Coronary artery (tissue), 2 donors: ENCODE measurements at places on chromosomes 2 and 18.

DNA sequence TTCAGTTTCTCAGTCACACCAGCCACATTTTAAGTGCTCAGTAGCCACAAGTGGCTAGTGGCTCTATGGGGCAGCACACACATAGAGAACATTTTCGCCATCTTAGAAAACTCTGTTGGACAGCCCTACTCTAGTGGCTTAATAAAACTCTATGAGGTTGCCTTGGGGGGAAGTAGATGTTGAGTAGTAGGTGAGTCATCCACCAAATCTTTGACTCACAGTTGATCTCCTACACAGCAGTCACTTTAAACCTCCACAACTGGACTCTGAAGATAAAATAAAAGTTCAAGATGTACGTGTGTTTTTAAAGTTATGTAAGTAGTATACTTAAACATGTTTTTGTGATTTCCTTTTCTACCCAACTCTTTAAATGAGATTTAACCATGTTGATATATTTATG, 379.0 kb downstream of the SETBP1 start:
- no peak for DNase-seq

DNA sequence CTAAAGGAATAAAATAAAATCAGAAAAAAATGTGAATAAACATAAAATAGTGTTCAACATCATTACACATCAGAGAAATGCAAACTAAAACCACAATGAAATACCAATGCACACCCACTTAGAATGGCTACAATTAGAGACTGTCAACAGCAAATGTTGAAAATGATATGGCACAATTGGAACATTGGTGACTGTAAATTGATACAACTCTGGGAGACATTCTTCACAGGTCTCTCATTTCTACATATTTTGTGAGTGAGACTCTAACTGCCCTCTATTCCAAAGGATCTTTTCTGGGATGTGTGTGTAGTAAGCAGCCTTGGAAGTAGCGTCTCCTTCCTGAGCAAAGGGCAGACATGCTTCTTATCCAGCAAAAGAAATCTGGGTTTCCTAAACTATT, 323.0 kb downstream of the FBXO15 start:
- DNase-seq: no peak

DNA sequence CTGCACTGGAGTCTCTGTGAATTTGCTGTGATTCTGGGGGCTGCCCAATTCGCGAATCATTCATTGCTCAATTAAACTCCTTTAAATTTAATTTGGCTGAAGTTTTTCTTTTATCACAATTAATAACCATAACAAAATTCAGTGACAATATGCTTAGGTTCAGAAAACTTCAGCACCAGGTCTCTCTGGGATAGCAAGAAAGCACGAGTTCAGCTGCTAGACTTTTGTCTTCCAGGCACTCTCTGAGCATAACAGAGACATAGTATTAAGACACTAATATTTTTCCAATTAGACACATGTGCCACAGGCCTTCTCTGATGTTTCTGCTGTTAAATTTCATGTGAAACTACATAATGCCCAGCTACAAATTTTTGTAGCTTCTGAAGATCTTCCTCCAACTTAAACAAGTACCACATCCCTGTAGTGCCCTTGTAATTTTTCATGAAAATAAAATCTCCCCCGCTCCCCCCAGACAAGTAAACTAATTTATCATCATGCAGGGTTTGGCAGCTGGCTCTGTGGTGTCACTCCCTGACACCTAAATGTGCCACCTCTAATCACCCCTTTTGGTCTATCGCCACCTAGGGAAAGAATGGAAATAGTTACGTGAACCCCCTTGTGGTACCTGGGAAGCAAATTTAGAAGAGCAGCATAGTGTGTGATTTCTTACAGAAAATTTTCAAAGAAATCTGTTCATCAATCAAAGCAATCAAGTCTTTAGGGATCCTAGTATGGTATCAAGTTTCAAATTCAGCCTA, 94.1 kb downstream of the CSRNP3 start:
- DNase-seq: no peak

- no peak for DNase-seq
Measured at GRCh38 chr2:142445551-142446072, 314.8 kb upstream of the LRP1B start.

DNA sequence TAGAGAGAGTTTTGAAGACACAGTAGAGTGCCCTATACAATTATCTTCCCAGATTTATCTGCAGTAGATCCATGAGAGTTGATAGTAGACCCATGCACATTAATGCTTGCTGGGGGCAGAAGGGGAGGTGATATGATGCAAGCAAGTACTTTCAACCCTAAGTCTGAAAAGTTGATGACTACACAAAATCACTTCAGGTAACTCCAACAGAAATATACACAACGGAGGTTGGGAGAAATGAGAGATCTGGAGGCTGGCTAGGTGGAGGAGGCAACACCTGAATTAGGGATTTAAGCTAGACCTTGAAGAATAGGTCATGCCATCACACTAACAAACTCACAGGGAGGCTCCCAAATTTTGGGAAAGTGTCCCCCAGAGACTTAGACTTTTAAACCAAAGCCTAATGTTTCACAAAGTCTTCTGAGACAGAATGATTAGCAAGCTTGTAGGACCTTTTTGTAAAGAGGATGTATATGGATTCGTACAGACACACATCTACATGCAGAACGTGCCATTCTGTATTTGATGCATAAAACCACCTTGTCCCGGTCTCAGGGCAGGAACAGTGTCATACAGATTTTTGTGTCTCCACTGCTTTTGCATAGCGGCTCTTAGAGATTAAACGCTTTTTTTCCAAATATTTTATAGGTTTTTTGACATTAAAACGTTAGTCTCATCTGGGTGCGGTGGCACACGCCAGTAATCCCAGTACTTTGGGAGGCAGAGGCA, 937 bp upstream of the STAMBP start:
- DNase-seq: no peak

- no peak for DNase-seq
Measured at GRCh38 chr2:40820319-40820718, 368.4 kb upstream of the SLC8A1 start.

DNA sequence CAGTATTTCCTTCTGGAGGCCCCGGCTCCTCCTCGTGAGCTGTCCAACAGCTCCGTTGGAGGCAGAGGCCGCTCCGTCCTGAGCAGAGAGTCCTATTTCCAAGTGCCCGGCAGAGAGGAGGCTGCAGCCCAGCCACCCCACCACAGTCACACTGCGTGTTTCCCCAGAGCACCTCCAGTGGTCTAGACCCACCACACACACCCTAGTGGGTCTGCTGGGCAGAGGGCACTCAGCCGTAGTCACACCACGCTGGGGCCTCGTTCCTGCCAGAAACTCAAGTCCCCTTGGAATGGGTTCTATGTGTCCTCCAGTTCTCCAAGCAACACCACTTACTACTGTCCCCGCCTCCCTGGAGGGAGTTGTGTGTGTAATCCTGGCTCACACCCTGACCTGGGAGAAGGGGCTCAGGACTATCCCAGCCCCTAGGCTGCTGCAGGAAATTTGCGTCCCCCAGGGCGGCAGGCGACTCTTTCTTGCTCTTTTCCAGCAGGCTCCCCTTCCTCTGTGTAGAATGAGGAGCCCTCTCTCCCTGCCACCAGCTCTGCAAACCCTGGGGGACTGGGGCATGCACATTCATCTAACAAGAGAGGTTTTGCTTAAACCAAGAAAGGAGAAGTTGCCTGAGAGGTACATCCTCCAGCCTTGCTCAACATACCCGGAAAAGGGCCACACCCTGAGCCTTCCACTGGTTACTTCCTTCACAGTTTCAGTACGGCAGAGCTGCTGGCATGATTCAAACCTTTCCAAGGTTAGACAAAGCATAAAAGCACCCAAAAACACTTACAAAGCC, 114.1 kb downstream of the NDUFA10 start:
- DNase-seq: peak; percentile 69

- no peak for DNase-seq
Measured at GRCh38 chr2:10788855-10789254, 23.7 kb downstream of the PDIA6 start.

DNA sequence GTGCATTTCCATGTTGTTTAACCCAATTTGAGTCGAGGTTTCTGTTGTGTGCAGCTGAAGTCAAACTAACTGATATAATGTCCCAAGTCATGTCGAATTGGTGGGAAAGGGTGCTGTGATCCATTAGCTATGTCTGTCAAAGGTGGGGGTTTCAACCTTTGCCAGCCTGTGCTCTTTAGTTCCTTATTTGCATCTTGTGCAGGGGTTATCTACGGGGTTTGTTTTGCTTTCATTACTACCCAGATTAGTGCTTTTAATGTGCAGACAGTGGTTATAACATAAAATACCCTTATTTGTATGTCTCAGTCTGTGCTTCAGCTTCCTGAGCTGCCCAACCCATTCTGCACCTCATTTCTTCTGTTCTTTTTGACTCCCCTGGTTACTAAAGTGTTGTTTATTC, 271.9 kb upstream of the CXCR4 start:
- DNase-seq: no peak

DNA sequence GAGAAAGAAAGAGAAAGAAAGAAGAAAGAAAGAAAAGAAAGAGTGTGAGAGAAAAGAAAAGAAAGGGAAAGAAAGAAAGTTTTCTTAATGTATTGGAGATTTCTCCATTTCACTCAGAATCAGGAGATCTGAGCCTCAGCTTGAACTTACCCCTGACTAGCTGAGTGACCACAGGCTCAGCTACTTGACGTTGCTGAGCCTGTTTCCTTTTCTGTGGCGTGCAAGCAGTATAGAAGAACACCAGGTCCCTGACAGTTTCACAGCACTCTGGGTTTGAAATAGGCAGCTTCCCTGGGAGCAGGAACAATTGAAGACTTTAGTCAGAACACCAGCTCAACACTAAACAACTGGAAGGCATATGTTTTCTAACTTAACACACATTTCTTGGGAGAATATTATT, 44.7 kb downstream of the MARCO start:
- no peak for DNase-seq

GRCh38 chr18:7456376-7456775, 110.7 kb upstream of the PTPRM start:
- DNase-seq: no peak

- no peak for DNase-seq
Measured at GRCh38 chr2:80348953-80349352, 44.4 kb upstream of the LRRTM1 start.

- DNase-seq: no peak
Measured at GRCh38 chr2:155730804-155731203, 601.7 kb downstream of the NR4A2 start.

DNA sequence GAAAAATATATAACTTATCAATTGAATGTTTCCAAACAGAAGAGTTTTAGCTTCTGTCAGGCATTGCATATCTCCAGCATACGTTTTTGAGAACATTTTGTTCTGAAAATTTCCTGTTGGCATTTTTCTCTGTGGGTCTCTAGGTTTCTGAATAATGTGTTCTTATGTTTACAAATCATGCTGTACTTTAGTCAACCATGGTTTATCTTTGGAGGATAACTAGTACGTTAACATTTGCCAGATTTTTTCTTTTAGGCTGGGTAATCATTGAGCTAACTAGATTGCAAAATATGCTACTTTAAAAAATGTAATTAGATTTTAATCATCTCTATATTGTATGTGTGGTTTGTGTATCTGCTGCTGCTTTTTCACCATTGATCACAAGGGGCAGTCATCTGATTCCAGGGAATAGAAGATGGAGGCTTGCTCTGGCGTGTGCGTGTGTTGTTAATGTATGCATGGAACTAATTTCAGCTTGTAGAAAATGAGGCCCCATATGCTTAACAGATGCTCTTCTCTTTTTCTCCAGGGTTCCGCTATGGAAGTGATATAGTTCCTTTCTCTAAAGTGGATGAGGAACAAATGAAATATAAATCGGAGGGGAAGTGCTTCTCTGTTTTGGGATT, 21.3 kb downstream of the XRCC5 start:
- DNase-seq: no peak

DNA sequence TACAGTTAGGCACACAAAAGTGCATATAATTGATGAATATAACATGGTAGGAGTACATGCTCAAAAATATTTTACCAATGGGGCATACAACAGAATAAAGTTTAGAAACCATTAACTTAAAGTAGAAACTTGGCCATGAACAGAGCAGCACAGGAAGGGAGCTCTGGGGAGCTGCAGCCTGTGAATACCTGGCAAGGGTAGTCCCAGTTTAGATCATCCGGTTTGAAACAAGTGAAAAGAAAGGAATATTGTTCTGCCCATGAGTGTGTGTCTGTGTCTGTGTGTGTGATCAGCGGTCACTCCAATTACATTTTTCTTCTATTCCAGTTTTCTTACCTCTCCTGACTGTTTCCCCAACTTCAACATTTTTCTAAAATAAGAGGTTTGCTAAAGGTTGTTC, 233.0 kb downstream of the ALK start:
- DNase-seq: no peak

- no peak for DNase-seq
Measured at GRCh38 chr2:224404796-224405195, 2.9 kb upstream of the FAM124B start.
